ENCODE measurements at places on chromosomes 5 and 9.

DNA sequence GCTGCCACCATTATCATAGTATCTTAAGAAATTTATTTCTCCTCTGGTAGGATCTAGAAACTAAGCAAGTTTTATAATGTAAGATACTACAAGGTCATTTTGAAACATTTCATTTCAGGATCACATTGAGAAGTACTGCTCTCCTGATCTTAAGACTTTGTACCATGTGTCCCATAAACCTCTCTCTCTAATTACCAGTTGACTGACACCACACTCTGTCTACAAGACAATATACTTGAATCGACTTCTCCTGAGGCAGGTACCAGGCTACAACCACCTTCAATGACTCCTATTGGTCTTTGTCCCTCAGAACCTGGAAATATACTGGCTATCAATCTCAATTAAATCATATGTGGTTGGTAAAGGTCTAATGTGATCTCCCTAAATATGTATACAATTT is 597.0 kb downstream of the PTPRD start:
- DNase-seq: no peak

DNA sequence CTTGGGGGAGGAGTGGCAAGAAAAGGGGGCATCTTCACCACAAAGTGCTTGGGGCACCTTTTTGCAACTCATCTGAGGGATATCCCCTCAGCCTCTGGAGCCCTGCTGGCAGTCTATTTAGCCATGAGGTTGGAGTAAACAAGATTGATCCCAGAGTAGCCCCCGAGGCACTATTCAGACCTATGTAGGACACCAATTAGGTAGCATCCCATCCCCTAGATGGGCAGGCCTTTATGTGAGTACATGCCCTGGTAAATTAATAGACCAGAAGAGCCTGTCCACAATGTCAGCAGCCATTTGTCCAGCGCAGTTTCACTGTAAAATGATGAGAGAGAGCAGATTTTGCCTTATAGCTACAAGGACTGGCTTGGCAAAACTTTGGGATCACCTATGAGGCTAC is 221.4 kb downstream of the DRD1 start:
- no peak for DNase-seq

DNA sequence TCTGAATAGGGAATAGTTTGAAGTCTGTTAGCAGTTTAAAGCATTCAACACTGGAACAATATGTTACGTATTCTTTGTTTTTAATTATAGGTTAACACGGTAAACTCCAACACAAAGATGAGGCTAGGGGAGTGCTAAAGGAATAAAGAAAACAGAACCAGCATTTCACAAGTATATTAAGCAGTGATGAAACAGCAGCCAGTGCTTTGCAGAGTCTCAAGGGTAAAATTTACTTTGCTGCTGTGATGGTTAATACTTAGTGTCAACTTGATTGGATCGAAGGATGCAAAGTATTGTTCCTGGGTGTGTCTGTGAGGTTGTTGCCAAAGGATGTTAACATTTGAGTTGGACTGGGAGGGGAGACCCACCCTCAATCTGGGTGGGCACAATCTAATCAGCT is 30.0 kb upstream of the GSN start:
- no peak for DNase-seq

GRCh38 chr9:96667363-96667728 is 12.2 kb upstream of the PRXL2C start:
- DNase-seq: no peak

DNA sequence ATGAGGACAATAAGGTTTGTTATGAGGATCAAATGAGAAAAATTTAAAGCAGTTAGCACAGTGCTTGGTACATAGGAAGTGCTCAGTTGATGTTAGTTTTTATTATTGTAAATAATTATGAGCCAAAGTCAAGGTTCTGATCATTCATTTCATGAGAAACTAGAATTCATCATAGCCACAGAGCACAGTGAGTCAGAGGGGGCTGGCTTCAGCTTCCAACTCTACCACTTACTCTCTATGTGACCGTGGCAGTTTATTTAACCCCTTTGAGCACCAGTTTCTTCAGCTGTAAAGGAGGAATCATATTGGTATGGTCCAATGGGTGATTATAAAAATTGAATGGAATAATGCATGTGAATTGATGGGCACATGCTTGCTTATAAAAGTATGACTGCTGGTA is 39.4 kb downstream of the KLHL3 start:
- DNase-seq: no peak
